ENCODE measurements at places on chromosomes 6 and 20.
A peak's percentile ranks its signal among the peaks of the same experiment; 100 is the strongest.

- no peak for DNase-seq
Observed at GRCh38 chr6:1679688-1680068, 70.0 kb downstream of the FOXC1 start.

DNA sequence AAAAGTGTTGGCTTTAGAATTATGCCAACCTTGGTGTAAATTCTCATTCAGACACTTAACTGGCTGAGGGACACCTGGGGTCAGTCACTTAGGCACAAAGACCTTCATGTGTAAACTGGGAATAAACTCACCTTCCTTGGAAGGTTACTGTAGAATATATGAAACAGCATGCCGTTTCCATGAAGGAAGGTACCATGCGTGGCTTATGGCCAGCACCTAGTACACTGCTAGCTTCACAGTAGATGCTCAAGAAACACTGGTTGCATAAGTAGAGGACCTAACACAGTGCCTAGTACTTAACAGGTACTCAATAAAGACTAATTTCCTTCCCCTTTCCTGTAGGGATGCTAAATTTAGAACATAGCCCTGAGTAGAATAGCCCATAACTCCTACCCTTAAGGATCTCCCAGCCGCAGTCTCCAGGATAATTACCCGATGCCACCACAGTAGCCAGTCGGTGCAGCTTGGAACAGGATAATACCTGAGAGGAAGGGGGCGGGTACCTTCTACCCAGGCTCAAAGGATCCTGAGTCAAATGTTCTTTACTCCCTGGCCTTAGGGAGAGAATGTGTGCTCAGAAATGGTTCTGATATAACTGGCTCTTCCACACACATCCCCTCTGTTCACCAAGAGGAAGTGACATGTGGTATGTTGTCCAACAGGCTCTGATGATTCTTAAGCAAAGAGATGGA is 3.6 kb downstream of the BCL2L1 start:
- DNase-seq = no peak

- DNase-seq = no peak
Observed at GRCh38 chr6:136421537-136422158, 128.6 kb downstream of the MAP7 start.

DNA sequence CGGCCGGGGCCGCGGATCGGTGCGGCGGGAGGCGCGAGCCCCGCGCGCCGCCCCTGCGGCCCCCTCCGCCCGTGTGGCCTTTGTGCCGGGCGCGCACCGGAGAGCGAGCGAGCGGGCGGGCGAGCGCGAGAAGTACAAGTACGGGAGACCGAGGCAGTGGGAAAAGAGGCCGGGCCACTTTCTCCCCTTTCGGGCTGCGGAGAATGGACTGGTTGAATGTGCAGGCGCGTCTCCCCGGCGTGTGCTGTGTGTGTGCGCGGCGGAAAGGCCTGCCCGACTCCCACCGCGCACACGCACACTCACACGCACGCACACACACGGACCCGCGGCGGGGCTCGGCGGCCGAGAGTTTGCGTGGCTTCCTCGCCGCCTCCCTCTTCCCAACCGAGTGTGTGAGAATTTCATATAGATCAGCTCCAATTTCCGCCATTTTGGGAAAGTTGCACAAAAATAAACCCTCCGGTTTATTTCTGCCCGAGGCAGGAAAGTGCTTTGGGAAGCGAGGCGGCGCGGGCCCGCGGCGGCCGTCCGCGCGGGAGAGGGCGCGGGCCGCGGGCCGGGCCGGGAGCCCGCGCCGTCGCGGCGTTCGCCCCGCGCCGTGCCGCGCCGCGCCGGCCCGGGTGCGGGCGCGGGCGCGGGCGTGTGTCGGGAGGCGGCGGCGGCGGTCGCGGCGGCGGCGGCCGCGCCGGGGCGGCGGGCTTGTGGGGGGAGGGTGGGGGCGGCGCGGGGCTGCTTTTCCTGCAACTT is 1.1 kb downstream of the L3MBTL3 start:
- peak; percentile 11 for DNase-seq

DNA sequence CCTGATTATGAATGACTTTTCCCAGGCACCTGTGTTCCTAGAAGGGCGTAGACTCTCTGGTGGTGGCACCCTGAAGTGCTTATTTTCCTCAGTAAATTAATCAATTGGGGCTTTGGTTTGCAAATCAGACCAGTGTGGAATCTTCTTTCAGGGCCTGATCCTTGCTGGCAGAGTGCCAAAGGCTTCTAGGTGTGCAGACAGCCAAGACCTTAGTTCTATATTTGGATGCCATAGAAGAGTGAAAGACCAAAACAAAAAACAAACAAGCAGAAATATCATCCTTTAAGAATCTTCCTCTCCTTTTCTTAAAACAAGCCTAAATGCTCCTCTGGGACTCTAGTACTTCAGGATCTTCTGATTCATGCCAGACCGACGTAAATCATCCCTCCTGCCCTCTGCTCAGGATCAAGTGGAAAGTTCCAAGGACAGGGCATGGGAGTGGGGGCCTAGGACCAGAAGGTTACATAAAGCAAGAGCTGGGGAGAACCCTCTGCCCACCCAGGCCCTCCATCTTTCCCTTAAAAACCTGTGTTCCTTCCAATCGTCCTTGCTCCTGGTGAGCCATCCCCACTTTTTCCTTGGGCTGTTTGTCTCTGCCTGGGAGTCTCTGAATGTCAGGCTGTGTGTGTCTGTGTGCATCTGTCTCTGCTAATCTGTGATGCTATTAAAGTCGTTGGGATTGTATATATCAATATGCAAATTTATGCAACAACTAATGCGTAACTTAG is 70.5 kb upstream of the MYLIP start:
- DNase-seq = no peak

- no peak for DNase-seq
Observed at GRCh38 chr6:80976336-80976735, 776.1 kb downstream of the TENT5A start.

GRCh38 chr6:148965287-148965686 is 218.5 kb downstream of the UST start:
- no peak for DNase-seq

- no peak for DNase-seq
Observed at GRCh38 chr6:14258117-14258516, 140.5 kb downstream of the CD83 start.

DNA sequence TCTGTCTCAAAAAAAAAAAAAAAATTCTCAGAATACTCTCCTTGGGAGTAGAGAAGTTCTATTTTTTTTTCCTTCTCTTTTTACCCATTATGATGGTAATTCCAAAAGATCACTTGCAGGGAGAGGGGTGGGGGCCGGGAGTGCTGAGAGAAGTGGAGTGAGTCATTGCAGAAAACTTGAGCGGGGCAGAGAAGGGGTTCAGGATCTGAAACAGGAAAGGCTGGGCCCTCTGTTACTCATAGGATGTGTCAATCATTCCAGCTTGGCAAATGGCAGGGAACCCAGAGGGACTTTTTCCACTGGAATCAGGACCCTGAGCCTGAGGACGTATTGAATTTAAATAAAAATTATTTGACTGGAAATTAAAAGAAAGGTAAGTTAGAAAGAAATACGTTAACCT is 111.4 kb upstream of the ARMC2 start:
- DNase-seq = no peak

GRCh38 chr6:47094241-47094925 is 52.3 kb upstream of the ADGRF1 start:
- DNase-seq = no peak

DNA sequence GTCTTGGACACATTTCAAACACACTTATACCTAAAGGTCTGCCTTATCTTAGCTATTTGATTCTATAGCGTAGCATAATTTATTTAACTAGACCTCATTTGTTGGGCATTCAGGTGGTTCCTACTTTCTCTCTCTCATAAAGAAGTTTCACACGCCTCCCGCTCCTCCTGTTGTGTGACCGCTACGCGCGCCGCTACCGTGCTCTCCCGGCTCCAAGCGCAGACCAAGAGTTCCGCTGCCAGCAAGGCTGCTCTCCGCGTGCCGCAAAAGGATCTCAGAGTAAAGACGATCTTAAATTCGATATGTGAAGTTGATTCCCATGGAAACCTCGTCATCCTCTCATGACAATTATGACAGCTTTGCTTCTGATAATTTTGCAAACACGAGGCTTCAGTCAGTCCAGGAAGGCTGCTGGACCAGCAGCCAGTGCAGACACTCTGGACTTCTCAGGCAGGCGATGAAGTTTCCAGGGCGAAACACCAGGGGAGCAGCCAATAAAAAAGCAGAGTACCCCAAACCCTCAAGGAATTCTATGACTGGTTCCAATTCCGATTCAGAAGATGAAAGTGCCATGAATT is 20.4 kb downstream of the PRSS16 start:
- no peak for DNase-seq

- no peak for DNase-seq
Observed at GRCh38 chr6:148311966-148312669, 30.5 kb upstream of the SASH1 start.

DNA sequence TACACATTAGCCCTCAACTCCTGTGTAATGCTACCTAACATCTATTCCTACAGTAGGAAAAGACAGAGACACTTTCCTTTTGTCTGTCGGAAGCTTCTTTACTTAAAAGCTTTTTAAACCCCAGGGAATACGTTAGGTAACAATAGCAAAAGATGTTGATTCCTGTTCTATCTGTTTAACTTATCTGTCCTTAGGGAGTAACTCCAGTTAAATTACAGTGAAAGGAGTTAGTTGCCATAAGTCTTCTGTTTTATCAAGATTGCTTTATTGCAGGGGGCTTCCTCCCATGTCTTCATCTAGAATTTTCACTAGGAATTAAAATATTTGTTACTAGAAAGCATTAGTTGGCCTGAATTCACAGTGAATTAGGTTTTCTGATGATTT is 26.2 kb downstream of the TOP1 start:
- DNase-seq = no peak

GRCh38 chr6:19755181-19755580 is 82.0 kb upstream of the ID4 start:
- no peak for DNase-seq

- DNase-seq = no peak
Observed at GRCh38 chr6:18317850-18318249, 53.5 kb upstream of the DEK start.

- no peak for DNase-seq
Observed at GRCh38 chr20:36462440-36463211, 78.7 kb upstream of the MYL9 start.

- no peak for DNase-seq
Observed at GRCh38 chr6:84709121-84709520, 55.3 kb downstream of the TBX18 start.

- no peak for DNase-seq
Observed at GRCh38 chr6:140775061-140775460, 1357.7 kb upstream of the GJE1 start.

DNA sequence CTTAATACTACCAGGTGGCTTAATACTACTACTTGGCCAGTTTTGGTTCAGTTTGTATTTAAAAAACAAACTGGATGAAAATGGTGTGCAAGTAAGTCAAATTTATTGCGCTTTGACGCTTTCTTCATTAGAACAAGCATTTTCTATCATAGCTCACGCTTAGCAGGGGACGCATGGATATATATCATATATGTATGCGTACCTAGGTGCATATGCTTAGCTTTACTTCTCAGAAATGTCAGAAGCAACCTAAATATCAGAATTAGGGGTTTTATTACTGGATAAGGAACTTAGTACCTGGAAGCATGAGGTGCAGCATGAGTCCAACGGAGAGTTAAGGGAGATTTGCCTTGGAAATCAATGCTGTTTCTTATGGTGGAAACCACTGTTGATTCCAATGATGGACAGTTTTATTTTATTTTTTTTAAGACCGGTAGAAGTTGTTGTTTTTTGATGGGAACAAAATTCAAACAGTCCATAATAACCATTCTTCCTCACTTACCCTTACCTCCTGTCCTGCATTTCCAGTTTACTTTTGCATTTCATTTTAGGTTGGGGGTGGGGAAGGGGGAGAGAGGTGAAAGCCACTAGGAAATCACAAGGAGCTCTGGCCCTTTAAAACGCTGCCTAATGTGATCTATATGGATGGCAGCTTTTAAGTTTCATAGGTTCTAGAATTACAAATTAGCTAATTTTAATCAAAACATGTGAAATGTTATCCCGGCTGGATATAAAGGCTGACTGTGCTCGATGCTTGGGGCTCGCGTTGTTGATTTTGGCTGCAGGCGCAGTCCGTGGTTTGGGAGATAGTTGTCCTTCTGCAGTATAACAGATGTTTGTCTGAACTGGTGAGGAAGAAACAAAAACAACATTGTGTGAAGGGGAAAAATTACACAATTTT is 2.1 kb downstream of the SOBP start:
- no peak for DNase-seq

Data from stimulated activated CD8-positive, alpha-beta memory T cell treated with anti-CD3 and anti-CD28 coated beads, Interleukin-15, amount 100 ng/mL, for 24 hours (primary cell).